NCI-H1436 treated with DMSO at 0.1 percent for 48 hours (cell line): ENCODE measurements at places on chromosomes 5 and 9.

- DNase-seq: no peak
Measured at GRCh38 chr5:76273206-76273885, 129.7 kb upstream of the IQGAP2 start.

DNA sequence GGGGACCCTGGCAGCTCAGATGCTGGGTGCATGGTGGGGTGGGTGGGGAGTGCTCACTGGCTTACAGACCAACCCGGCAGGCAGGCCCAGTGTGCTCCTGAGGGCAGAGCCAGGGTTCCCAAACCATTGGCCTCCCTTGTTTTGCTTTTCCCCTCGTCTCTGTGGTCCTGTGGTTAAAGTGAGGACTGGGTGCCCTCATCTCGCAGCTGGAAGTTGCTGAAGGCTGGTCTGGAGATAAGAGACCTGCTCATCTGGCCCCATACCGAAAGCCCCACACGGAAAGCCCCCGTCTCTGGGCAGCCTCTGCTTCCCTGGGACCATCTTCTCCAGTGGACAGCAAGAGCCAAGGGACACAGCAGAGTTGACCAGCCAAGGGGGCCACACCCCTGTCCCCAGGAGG is 9.8 kb upstream of the NACC2 start:
- no peak for DNase-seq

- no peak for DNase-seq
Measured at GRCh38 chr5:93594591-93595419, 11.8 kb downstream of the NR2F1 start.

DNA sequence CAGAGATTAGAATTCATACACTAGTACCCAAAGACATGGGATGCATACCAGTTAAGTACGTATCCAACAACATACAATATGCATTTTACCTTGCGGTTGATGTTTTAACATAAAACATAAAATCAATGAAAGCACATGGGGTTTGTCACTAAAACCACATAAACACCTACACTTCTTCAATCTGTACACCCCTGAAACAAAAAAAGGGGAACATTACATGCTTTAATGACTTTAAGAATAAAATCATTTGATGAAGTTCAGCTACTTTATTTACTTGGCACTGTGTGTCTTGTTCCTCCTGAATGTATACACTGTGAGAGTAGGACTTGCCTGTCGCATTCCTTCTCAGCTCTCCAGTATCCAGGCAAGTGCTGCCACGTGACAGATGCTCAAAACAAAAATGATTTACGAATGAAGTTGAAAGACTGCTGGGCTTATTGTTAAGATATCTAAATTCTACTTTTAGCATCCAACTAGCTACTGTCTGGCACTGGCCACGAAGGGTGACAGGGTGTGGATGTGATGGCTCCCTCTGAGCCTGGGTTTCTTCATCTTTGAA is 21.0 kb downstream of the TNFSF15 start:
- no peak for DNase-seq

- DNase-seq: no peak
Measured at GRCh38 chr9:108273988-108274387, 581.8 kb downstream of the ACTL7B start.

GRCh38 chr9:128724744-128725211 is 851 bp upstream of the ZDHHC12 start:
- DNase-seq: peak; percentile 90

GRCh38 chr5:16669776-16670175 is 53.0 kb upstream of the RETREG1 start:
- DNase-seq: no peak

DNA sequence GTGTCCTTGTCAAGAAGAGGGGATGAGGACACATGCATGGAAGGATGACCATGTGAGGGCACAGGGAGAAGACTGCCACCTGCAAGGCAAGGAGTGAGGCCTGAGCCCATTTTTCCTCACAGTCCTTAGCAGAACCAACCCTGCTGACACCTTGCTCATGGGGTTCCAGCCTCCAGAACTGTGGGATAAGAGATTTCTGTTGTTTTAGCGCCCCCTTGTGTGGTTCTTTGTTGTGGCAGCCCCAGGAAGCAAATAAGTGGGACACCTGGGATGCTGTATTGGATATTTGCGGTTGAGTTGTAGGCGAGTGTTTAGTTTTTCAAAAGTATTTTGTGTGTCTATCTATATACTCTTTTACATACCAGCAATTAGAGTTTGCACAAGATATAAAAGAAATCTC is 206.4 kb downstream of the NXNL2 start:
- no peak for DNase-seq

GRCh38 chr5:74107899-74108298 is 481.9 kb downstream of the ARHGEF28 start:
- DNase-seq: no peak

DNA sequence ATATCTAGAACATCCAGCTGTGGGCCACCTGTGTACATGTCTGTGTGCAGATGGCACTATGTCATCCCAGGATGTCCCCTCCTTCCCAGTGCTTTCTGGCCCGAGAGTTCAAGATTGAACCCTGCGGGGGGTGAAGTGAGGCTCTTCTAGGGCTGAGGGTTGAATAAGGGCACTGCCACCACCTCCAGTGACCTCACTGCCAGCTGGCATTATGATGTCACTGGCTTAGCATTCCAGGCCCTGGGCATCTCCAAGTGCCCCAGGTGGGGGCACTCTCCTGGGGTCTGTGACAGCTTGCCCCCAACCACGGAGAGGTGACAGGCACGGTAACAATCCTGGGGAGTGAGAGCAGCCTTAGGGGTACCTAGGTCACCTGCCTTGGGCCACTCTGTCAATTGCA is 27.1 kb downstream of the CXXC5 start:
- DNase-seq: no peak

DNA sequence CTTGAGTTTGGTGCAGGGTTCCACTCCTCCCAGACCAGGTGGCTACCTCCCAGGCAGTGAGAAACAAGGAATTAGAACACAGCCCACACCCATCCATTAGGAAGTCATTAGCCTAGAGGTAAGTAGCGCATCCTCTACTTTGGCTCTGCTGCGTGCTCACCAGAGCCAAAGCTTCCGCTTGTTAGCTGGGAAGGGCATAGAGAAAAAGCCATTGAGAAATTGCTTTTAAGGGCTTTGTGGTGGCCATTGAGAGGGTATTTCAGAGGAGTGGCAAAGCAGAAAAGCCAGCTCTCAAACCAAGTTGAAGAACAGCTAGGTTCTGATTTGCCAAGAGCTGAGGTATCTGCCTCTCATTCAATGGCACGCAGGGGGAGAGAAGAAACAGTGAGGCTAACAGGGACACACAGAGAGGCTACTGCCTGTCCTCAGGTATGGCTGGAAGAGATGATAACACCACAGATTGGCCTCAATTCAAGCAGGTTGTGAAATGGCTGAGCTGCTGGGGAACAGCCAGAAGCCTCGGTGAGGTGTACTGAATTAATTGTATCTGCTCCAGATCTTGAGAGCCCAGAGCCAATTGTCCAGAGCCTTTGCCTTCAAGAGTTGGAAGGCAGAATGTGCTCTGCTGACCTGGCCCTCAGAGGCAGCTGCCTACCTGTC is 119.4 kb downstream of the NTRK2 start:
- no peak for DNase-seq

GRCh38 chr9:114008667-114009410 is 69.3 kb downstream of the AMBP start:
- DNase-seq: no peak

DNA sequence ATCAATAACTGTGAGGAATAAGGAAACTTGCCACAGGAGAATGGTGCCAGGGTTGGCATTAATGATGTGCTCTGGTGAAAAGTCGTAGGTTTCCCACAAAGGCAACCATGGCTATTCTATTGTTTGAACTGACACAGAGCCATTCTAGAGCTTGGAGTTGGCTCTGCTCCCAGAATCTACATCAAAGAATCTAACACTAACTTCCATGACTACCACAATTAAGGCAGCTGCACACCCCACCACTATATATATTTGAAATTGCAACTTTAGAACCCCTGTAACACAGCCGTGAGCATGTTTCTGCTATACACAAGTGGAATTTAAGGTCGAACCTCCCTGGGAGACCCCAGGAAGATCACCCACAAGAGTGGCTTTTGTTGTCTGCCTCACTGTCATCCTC is 89.7 kb upstream of the CCDC152 start:
- no peak for DNase-seq

GRCh38 chr5:61735995-61736394 is 403.9 kb downstream of the ZSWIM6 start:
- DNase-seq: no peak

DNA sequence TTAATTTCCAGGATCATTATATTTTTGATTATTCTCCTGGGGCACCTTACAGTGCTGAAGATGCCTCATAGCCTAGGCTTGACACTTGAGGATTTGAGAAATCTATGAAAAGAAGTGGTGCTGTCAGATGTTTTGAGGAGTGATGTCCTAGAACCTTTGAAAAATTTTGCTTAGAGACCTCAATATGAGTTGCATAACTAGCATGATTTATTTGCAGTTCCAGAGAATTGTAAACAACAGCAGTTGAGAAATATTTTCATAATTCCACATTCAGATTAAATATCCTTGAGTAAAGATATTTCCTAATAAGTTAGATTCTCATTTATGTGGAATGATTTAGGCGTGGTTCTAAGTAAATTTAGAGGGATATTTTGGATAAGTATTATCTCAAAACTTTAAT is 225.8 kb downstream of the ADAMTSL1 start:
- DNase-seq: no peak

- no peak for DNase-seq
Measured at GRCh38 chr5:137105351-137106035, 393.6 kb downstream of the SPOCK1 start.

DNA sequence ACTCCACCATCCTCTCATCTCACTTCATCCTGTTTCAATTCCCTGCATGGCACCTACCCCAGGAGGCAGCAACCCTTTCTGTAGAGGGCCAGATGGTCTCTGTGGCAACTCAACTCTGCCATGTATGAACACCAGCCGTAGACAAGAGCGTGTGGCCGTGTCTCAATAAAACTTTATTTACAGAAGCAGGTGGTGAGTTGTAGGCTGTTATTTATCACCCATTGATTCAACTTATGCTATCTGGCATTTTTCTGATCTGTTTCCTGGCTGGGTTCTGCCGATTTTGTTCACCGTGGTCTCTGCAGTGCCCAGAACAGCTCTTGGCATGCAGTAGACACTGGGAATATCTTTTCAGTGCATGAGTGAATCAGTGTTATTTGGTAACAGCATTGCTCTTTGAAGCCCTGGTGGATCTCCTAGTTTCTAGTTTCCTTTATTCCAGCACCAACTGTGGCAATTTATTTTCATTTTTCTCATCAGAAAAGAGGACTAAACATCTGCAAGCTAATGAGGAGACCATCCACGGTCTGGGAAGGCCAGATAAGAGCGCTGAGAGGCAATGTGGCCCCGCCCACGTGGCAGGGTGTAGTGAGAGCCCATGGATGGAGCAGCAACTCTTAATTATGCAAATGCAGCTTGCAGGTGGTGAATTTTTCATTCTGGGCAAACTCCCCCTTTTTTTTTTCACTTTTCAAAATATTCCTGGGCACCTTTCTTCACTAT is 77.9 kb downstream of the CTSL start:
- no peak for DNase-seq

DNA sequence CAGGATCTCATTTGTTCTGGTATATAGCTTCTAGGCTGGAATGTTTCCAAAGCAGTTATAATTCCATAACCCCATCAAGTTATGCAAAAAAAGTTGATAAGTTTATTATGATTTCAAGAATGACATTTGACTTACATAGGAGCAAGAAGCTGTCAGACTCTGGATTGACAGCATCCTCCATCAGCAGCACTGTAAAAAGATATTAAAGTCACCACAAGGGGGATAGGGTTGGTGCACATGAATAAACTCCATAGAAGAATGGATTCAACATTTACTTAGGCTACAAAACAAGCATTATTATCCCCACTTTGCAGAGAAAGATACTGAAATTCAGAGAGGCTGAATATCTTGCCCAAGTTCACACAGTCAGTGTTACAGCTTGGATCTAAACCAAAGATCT is 208.9 kb upstream of the SLC30A5 start:
- no peak for DNase-seq

DNA sequence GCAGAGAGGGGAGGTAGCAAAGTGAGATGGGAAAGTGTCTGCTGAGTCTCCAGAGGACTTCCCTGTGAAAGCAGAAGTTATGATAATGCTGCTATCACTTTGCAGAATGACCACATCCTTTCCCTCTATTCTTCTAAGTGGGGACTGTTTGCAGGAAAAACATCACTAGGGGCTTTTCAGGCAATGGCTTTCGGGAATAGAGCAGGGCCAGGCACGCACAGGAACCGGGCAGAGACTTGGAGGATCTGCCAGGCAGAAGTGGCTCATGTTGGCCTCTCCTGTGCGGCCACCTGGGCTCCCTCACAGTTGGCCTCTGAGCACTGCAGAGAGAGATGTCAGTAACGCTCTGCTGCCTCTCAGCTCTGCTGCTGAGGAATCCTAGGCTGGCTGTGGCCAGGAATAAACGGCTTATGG is 214.7 kb downstream of the MAST4 start:
- no peak for DNase-seq

GRCh38 chr9:122806661-122807060 is 6.7 kb downstream of the OR1K1 start:
- DNase-seq: no peak

DNA sequence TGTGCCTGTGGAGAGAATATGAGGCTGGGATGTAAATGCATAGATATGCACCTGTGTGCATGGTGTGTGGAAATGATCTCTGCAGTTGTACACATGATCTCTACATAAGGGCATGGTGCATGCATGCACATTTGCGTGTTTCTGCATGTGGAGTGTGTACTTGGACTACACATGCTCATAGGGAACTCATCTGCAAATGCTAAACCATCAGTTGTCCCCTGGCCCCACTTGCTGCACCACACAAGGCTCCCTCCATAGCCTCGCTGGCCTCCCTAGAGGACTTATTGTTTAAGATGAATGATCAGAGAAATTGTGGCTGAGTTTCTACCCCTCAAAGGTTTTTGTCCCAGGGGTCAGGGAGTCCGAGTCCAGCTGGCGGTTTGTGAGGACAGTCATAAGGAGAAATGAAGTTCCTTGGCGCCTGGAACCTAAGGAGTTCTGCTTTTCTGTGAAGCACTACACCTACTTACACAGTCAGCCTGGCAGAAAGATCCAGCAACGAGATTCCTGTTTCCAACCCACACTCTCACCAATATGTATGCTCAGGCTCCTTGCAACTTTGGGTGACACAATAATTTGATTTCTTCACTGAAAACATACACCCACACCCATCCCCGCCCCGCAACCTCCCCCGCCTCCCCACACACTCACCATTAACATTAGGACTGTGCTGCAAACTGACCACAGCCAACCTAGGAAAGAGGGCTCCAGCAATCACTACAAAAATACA is 79.9 kb upstream of the CPEB4 start:
- no peak for DNase-seq

- DNase-seq: no peak
Measured at GRCh38 chr5:149166128-149166527, 24.8 kb downstream of the ABLIM3 start.

- DNase-seq: no peak
Measured at GRCh38 chr9:116717150-116717549, 30.0 kb downstream of the TRIM32 start.

- no peak for DNase-seq
Measured at GRCh38 chr5:132371603-132371994, 2.1 kb downstream of the SLC22A5 start.
